ENCODE measurements at places on chromosomes 1 and 21. TPM values are rescaled to one million over a fixed set of nuclear protein-coding genes. Genes with fewer than 3 reads are reported as not detected.

The IFI44L gene
- not detected for total RNA-seq

DNA sequence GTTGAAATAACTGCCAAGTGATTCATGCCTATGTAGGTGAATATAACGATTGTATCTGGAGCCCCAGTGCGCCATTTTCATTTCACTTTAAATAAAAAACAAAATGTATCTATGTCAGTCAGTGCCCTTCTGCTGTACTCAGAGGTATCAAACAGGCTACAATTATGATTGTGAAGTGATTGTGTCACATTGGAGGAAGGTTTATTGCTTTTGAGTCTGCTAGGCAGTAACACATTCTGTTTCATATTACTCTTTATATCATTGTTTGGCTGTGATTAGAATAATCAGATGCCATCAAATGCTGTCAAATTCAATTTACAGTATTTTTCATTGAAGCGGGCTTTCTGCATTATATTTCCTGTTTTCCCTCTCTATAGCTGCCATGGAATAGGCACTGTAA is 171.9 kb downstream of the KCTD3 start:
- DNase-seq = no peak

DNA sequence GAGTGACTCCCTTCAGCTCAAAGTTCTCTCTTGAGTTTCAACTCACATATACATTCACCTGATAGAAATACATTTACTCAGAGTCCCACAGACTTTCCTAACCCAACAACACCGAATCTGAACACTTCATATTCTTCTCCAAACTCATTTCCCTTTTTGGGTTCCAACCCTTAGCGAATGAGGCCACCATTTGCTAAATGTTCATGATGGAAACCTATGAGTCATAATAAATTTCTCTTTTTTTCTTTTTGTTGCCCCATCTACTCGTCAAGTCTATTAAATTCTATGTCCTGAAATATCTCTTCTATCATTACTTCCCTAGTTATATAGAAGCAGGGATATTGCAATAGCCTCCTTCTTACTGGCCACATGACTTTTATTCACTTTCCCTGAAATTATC is 100.1 kb downstream of the HLX start:
- no peak for DNase-seq

DNA sequence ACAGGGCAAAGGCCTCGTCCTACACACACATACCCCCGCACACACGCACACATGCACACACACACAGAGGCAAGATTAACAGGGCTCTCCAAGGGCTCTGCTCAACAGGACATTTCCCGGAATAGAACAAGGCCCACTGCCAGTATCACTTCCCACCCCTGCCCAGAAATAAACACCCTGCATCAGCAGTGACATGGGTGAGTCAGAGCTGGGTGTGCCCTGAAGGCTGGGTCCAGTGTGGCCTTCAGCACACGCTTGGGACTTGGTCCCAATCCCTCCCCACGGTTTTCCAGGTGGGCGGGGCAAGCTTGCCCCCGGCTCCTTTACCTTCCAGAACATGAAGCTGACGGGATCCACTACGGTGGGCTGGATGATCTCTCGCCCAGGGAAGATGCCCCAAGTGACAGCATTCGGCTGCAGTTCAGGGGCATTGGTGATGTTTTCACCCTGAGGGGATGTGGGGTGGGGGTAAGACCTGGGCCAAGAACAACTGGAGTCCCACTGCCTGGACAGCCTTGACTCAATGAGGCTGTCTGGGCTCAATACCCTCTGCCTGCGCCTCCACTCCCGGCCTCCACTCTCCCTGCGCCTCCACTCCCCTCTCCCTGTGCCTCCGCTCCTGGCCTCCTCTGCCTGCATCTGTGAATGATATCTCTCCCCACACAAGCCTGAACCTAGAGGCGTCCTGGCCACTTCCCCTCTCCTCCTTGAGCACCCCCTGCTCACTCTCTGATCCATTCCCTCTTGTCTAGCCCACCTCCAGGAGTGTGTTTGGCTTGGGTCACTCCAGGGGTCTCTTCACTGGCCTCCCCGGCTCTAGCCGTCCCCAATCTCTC is 14.7 kb downstream of the MTHFR start:
- DNase-seq = no peak

DNA sequence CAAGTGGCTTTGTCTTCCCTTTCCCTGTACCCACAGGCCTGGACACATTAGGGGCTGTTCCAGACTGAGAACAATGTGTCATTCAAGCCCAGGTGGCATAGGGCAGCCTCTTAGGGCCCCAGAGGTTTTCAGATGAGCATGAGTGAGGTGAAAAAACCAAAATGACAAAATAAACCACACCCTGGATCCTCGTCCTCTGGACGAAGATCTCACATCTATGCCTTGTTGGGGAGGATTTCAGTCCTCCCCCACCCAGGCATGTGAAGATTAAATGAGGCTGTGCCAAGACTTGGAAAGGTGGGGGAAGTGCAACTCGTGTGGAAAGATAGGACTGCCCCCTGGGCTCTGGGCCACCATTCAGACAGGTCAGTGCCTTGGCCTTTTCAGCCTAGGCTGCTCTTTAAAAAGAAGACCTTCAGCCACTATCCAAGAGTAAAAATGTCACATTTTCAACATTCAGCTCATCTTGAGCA is 32.8 kb upstream of the IL19 start:
- no peak for DNase-seq

DNA sequence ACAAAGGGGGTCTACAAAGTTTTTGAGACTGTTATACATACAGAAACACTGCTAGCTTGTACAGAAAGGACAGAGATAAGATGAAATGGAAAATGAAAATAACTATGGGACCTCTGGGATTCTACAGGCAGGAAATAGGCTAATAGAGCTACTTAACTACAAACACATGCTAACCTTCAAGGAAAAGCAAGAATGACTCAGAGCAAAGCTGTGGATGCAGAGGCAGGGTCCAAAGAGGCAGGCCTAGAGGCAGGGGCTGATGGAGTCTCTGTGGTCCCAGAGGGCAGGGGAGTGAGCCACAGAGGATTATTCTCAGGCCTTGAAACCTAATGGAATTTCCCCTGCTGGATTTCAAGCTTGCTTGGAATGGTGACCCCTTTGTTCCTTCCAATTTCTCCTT is 18.7 kb upstream of the GOLT1A start:
- no peak for DNase-seq

DNA sequence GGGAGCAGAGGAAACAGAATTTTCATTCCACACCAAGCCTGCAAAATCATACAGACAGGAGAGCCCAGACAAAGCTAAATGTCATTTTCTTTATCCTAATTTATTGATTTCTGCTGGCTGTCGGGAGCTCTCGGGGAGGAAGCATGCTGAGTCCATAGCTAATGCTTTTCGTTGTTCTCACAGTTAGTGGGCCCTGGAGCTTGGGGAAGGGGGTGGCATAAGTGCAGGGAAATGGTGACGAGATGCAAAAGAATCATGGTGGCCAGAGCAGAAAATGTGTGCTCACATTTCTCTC is 202.4 kb downstream of the TOMM20 start:
- DNase-seq = no peak

The MX1 gene
- 6.3 TPM for total RNA-seq

DNA sequence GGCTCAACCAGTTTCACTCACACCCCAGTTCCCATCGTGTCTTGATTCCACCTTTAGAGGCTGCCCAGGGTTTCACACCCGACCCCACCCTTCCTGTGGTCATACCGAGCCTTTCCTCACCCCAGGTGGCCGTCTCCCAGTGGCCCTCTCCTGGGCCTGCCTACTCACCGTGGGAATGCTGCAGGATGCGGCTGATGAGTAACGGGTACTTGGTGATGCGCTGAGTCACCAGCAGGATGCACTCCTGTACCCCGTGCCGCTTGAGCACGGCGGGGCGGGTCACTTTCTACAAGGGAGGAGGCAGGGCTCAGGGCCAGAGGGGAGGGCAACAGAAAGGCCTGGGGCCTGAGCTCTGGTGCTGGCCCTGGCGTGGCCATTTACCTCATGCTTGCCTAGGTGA is 16.4 kb downstream of the ARHGEF2 start:
- DNase-seq = peak; percentile 48

The FYB2 gene
- total RNA-seq = 0.33 TPM

DNA sequence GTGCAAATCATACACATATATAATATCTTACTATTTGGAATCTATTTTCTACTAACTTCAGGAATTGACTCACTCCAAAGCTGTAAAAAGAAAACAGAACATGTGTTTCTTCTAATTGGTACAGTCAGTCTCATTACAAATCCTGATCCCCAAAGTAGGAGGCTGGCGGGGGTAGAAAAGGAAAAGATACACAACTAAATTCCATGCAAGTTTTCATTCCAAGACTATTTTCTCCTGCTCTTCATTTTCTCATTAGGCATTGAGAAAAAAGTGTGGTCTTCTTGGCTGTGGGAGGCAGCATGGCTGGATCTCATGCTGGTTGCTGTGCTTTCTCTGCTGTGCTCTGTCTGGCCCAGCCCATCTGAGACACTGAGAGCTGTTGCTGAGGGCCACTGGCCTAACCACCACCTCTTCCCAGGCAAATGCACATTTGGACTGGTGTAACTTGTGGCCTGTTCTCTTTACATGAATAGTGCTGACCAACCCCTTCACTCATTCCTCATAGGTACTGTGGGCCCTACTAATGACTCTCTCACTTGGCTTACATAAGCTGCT is 1107.5 kb upstream of the B3GALT2 start:
- no peak for DNase-seq

The REN gene
- total RNA-seq = not detected

GRCh38 chr1:94463765-94464330 is 45.7 kb downstream of the ABCD3 start:
- DNase-seq = no peak
